ENCODE measurements at places on chromosomes 12 and 14.

DNA sequence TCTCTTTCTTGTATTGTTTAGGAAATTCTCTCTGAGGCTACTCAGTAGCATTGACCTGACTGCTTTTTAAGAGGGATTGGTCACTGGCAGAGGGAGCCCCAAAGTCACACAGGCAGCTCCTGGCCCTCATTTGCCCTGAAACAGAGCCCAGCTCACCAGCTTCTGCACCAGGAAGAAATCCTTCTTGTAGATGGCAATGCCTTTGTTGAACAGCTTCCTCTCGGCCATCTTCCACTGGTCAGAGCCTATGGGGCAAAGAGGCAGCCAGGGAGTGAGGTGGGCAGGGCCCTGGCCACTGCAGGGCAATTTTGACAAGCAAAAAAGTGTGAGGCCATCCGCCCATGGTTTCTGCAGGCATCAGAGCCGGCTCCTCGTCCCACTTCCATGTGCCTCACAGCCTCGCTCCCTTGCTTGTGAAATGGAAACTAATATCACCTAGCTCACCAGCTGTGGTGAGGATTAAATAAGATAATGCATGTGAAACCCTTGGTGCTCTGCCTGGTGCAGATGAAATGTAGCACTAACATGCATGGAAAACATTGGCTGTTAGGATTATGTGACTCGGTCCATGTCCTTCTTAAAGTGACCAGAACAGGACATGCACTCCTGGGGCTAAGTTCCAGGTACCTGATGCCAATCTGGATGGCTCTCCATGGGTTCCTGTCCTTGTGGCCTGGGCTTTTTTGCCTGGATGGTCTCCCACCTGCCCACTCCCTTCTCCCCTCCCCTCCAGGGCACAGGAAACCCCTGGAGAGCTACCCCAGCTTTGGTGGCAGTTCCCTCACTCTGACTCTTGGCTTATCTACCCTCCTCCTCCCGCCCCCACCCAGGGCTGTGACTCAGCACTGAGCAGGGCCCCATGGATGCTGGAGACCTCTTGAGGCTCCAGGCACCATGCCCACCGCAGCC, 11.2 kb upstream of the PNMA1 start:
- no peak for DNase-seq

DNA sequence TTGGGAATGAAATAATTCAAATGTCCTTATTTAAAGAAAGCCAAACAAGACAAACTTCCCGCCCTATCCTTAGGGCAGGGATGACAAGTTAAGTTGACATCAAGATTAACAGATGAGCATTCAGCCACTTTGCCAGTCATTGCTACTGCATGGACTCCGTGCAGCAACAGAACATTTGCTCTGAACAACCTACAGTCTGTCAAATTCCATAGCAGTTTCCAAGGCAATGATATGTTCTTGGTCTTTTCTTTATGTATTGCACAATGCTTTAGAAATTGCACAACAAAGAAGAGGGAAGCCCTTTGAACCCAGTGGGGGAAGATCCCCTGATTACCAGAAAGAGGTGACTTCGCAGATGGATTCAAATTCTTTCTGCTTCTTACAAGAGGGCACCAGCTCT, 269.8 kb downstream of the BCAT1 start:
- DNase-seq = no peak

DNA sequence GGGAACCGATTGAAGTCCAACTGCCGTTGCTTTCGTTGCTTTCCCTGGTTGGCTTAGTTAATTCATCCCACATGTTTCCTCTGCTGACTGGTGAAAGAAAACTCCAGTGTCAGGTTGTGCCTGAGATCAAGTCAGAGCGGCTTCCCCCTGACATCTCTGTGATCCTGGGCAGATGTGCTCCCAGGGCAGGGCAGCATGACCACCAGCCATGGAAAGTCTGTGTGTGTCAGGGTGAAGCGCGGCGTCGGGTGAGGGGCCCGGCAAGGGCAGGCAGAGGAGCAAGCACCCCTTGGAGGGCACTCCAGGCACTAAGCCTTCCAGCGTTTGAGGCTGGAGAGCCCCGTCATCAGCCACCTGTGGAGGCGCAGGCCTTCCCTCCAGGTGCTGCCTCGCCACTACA, 54.5 kb upstream of the IGF1 start:
- no peak for DNase-seq

- DNase-seq = no peak
These were observed 54.0 kb downstream of the TRAFD1 start for GRCh38 chr12:112179341-112179740.

- DNase-seq = no peak
These were observed 63.4 kb downstream of the GALNT4 start for GRCh38 chr12:89461190-89461589.

- DNase-seq = no peak
These were observed 166.9 kb upstream of the CCND2 start for GRCh38 chr12:4106621-4107020.

DNA sequence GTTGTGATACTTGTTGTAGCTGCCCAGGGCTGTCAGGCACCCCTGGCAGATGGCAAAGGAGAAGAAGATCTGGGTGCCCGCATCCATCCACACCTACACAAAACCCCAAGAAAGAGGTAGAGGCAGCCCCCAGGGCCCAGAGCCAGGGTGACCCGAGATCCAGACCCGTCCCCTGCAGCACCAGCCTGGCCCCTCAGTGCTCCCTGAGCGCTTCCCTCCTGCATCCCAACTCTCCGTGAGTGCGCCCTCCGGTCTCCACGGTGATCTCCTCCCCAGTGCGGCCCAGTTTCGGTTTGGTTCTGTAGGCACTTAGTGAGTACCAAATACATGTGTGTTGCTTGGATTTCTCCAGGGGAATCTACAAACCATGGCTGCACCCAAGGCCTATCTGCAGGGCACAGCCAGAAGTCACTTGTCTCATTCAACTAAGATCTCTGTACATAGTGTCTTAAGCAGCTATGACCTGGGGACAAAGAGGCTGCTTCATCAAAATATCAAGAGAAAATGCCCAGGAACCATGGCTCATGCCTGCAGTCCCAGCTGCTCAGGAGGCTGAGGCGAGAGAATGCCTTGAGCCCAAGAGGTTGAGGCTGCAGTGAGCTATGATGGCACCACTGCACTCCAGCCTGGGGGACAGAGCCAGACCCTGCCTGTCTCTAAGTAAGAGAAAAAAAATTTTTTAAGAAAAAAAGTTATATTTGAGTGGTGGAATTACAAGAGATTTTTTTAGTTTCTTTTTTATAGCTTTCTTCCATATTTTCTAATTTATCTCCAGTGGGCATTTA, 15.9 kb downstream of the SLC6A12 start:
- DNase-seq = no peak

DNA sequence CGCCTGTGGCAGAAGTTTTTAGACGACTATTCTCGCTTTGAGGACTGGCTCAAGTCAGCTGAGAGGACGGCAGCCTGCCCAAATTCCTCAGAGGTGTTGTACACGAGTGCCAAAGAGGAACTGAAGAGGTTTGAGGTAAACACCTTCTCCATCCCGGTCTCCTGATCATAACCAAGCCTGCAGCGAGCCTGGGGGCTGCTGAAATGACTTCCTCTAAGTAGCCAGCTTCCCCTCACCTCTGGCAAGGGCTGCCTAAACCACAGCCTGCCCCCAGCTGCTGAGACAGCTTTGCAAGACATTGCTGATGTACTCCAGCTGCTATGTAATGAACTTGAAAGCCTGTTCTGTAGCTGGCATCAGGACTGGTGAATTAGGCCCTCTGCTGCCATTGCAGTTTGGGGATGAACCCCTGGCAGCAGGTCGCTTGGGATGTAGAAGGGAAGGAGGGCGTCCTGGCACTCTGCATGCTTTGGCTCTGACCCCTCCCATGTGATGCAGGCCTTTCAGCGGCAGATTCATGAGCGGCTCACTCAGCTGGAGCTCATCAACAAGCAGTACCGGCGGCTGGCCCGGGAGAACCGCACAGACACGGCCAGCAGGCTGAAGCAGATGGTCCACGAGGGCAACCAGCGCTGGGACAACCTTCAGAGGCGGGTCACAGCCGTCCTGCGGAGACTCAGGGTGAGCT, 84.6 kb downstream of the ESR2 start:
- DNase-seq = no peak

DNA sequence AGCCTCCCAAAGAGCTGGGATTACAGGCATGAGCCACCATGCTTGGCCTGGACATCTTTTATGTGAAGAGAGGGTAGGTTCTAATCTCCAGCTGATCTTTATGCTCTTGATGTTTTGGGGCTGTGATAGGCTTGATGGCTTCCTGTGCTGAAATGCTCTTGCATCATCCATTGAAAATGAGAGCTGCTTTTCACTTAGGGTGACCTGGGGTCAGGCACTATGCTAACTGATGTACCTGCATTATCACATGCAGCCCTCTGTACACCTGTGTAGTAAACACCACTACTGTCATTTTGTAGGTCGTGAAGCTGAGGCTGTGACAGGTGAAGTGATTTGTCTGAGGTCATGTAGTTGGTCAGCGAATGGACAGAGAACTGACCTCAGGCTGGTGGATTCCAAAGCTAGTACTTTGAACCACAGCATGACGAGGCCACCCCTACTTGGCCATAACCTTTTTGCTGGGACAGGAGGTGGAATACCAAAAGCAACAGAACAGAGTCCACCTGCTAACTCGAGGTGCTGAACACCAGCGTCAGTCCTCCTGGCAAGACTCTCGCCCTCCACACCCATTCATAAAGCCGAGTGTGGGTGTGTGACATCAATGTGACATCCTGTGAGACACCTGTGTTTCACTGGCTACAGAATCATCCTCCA, 69.1 kb downstream of the C12orf75 start:
- DNase-seq = no peak

DNA sequence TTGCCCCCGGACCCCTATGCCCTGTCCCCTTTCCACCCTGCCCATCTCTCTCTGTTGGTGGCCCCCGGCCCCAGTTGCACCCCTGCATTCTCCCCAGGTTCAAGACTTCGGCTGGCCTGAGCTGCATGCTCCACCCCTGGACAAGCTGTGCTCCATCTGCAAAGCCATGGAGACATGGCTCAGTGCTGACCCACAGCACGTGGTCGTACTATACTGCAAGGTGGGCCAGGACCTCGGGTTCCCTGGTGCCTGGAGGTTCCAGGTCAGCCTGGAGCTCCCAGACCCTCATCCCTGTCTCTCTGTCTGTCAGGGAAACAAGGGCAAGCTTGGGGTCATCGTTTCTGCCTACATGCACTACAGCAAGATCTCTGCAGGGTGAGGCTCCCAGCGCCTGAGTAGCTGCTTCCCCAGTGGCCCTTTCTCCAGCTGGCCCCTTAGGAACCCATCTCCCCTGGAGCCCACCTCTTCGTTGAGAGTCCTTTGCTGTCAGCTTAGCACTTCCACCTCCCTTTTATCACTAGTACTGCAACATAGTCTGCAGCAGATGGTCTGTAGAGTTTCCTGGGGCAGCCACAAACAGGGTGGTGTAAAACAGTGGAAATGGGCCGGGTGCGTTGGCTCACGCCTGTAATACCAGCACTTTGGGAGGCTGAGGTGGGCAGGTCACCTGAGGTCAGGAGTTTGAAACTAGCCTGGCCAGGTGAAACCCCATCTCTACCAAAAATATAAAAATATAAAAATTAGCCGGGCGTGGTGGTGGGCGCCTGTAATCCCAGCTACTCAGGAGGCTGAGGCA, 5.8 kb downstream of the TNS2 start:
- DNase-seq = no peak

DNA sequence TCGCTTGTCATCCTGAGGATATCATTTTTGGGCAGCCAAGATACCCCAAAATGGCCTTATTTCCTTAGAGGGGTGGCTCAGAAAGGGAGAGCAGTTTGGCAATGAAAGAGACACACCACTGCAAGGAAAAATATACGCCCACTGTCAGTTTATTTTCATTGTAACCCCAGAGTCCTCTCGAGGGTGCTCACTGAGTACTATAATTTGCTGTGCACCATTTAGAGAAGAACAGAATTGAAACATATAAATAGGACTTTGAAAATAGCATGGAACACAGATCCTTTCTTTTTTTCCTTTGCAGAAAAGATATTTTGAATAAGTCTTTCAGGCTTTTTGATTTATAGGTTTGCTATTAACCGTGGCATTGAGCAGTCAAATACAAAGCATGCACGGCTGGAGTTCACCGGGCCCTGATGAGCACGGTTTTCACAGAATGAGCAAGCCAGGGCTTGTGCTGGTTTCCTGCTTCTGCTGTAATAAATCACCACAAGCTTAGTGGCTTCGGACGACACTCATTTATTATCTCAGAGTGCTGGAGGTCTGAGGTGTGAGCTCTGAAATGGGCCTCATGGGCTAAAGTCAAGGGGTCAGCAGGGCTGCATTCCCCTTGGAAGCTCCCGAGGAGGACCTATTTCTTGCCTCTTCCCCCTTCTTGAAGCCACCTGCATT, 152.3 kb downstream of the ZNF664 start:
- DNase-seq = no peak

DNA sequence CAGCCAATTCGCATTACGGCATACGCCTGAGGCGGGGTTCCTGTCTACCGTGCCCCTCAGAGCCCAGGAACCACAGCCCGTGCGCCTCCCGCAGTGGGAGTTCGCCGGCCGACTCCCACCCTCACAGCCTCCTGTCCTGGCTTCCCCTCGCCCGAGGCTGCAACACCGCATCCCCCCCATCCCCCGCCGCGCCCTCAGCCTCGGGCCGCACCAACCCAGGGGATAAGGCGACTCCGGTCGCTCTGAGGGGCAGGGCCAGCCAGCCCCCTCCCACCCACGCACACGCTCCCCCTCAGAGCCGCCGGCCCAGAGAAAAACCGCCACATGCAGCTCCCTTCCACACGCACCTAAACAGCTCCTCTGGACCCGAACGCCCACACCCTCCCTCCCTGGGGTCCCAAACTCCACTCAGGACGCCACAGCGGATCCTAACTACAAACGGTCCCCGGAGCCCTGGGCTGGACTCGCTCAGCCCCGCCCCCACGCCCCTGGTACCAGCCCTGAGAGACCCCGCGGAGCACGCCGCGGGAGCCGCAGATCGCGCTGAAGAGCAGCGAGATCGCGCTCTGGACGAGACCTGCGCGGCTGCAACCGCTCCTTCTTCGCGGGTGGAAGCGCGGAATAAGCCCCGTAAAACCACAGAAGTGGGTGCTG, at the start of gene C14orf39:
TSS of gene C14orf39 (minus strand) at position 466 of the 654 bp plus-strand sequence. CDS start 985 bp downstream, outside the sequence.
- no peak for DNase-seq

DNA sequence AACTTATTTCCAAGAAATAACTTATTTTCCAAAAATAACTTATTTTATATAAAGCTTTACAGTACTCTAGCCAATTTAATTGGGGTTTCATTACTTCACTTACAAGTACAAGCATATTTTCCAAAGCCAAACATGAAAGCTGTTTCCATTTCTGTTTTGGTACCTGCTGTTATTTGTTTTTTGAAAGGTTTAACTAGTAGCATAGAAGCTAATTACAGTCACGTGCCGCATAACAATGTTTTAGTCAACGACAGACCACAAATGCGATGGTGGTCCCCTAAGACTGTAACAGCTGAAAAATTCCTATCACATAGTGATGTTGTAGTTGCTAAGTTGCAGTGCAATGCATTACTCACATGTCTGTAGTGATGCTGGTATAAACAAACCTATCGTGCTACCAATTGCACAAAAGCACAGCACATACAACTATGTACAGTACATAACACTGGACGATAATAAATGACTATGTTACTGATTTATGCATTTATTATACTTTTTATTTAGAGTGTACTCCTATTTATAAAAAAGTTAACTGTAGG, 21.7 kb downstream of the PTPN21 start:
- DNase-seq = no peak
